ENCODE measurements at places on chromosomes 11 and 22.

- DNase-seq, result no peak
Measured at GRCh38 chr11:93604008-93604660, 57.3 kb upstream of the CEP295 start.

DNA sequence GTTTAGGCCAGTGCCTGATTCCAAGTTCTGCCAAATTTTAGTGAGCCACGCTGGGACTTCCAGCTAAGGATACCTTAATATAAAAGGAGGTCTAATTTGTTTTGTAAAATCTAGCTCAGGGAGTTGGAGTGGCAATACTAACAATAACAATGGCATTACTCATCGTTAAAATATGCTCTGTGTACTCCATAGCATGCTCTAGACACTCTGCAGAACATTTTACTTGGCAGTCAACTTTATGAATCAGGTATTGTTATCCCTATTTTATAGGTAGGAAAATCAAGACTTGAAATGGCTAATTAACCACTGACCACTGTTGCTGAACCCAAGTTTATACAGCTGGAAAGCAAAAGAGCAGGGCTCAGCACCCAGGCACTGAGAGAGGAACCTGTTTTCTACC lies 485.0 kb upstream of the KIRREL3 start:
- no peak for DNase-seq

DNA sequence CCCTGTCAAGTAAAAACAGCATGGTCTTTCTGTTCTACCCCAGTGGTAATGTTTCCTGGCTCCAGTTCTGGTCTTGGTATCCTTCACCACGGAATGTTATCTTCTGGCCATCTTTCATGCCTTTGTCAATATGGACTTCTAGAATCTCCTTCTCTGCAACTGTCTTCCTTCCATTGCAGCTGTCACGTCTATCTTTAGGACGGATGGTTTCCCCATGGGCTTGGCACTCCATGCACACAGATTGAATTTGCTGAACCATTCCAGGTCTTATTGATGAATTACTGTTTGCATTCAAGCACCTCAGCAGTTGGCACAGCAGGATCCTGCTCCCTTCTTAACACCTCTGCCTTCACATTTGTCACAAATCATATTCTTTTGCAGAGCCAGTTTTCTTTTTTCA lies 44.9 kb upstream of the SLC25A18 start:
- DNase-seq, result no peak

- no peak for DNase-seq
Measured at GRCh38 chr11:122604621-122605020, 50.9 kb upstream of the UBASH3B start.

DNA sequence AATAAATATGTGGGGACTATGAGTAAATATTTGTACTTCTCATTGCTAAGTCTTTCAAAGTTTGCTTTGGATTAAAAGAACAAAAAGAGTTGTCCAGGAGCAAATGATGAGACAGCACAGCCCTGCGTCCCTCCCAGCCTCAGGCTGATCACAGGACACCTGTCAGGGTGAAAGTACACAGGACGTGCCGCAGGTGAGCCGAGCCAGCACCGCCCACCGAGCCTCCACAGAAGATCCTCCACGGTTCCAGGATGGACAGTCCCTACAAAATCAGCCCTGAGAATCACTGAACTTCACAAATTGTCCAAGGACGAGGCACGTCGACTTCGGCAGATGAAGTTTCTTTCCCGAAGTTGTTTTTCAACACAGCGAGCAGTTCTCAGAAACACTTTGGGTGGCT lies 661.5 kb downstream of the BRD1 start:
- DNase-seq, result no peak

GRCh38 chr11:122105044-122105758 lies 10.8 kb downstream of the BLID start:
- DNase-seq, result no peak

GRCh38 chr11:125934473-125934872 lies 11.4 kb upstream of the VSIG10L2 start:
- DNase-seq, result no peak

DNA sequence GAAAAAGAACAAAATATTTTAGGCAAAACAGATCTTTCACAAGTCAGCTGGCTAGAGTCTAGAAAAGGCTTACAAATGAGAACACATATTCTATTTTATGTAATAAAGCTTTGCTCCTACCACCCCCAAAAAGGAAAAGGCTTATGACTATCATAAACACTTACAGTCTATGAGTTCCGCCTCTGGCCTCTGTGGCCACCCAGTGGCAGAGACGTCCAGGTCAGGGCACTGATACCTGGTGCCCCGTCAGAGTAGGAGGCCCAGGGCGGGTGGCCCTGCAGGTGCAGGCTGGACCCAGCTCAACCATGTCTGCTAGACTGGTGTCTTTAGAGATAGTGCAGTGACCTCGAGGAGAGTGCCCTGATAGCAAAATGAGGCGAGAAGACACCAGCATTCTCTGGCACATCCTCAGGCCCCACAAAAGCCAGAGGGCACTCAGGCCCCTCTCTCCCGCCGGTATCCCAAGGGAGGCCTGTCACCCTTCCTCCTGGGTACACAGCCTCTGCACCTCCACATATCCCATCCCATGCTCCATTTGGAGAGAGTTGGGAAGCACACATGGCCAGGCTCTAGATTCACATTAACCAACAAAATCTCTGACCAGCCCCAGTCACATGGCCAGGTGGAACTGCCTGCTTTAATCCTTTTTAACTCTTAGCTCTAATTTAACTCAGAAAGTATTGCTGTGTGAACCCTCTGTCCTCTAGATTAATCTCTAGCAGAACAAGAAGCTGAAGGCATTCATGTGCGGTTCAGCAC lies 27.3 kb upstream of the SERPIND1 start:
- DNase-seq, result no peak

- no peak for DNase-seq
Measured at GRCh38 chr22:36808721-36809344, 8.0 kb downstream of the PVALB start.

- DNase-seq, result no peak
Measured at GRCh38 chr11:58164389-58164788, 24.5 kb upstream of the OR9Q2 start.

DNA sequence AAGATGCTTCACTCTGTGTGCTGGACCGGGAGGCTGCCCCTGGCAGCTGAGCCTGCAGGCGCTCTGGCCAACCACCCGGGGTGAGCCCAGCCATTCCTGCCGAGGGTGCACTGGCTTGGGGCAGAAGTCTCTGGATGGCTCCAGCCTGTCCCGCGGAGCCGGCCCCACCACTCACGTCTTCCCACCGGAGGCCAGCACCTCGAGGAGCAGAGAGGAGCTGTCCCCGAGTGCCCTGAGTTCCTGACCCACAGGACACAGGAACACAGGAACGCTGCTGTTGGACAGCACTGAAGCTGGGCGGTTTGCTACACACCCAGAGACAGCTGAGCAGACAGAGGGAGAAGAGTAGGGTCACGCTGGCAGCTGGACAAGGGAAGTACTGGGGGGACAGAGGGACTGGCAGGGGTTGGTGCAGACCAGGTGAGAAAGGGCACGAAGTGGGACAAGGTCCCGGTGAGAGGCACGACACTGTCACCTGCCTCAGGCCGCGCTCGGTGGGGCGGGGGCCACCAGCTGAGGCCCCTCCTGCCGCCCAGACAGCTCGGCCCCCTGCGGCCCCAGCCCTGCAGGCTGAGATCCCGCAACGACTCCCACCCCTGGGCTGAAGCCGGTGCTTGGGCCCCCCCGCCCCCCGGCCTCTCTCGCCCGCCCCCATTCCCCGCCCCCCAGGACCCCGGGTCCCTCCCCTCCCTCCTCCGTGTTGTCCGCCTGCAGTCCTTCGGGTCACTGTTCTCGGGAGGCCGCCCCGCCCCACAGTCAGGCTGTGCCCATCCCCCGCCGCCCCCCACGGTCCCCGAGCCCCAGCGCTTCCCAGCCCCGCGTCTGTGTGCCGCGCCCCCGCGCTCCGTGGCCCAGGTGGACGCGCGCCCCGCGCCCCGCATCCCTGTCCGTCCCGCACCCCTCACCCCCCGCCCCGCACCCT lies 624 bp upstream of the B4GALNT4 start:
- no peak for DNase-seq

- DNase-seq, result no peak
Measured at GRCh38 chr22:37278261-37278660, 4.0 kb upstream of the CYTH4 start.

- DNase-seq, result no peak
Measured at GRCh38 chr11:48105096-48105990, 111.3 kb upstream of the OR4B1 start.

DNA sequence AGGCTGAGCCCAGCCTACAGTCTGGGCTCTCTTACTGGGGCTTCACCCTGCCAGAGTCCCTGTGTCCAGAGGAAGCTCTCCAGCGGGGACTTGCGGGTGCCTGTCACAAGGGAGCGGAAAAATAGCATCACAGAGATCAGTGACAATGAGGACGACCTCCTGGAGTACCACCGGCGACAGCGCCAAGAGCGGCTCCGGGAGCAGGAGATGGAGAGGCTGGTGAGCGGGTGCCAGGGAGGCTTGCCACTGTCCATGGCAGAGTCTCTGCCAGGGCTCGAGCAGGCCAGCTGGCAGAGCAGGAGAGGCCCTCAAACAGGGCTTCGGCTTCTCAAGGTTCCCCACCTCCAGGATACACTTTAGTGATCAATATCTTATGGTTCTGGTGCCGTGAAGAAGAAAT lies 21.0 kb downstream of the PHLDB1 start:
- DNase-seq, result no peak

GRCh38 chr11:86482692-86483091 lies 108.0 kb downstream of the CCDC81 start:
- no peak for DNase-seq

- no peak for DNase-seq
Measured at GRCh38 chr11:31974366-31975136, 116.3 kb upstream of the RCN1 start.

DNA sequence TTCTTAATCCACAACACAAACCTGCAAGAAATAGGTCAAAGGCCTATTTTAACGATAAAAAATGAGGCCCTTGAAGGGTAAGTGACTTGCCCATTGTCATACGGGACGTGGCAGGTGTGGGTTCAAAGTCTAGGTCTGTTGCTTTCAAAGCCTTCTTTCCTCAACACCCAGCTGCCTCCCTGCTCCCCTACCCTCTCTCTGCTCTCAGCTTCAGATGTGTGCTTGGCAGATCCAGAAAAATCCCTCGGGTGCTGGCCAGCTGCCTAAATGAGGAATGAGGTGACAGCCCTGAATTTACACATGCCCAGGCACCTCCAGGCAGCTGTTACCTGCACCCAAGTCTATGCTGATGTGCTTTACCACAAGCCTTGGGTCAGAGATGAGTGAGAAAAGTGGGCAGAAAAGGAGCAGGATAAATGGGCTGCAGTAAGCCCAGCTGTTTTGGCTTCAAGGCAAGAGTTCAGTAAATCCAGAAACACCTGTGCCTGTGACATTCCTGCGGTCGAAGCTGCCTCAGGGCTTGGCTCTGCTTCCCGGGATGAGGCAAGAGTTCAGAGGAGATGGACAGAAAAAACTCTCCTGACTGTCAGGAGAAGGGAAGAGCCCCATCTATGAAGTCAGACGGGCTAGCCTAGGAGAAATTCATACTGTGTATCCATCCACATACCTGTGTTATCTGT lies 49.9 kb upstream of the LDLRAD3 start:
- DNase-seq, result no peak

GRCh38 chr11:94856443-94856842 lies 88.3 kb downstream of the AMOTL1 start:
- DNase-seq, result no peak

DNA sequence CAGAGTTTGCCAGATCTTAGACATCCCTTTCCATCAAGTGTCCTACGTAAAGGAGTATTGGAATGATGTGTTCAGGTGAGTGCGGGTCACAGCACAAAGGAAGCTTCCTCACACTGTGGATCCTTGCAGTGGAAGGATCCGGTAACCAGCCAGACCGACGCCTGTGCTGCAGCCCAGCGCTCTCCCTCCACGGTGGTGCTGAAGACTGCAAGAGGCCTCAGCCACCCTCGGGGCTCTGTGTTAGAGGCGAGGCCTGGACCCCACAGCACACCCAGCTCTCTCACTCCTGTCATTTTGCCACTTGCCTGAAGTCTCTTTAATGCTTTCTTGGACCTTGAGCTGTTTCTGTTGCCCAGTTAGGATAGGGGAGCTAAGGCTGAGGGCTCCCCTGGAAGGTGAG lies 2.4 kb downstream of the TRMU start:
- DNase-seq, result no peak

DNA sequence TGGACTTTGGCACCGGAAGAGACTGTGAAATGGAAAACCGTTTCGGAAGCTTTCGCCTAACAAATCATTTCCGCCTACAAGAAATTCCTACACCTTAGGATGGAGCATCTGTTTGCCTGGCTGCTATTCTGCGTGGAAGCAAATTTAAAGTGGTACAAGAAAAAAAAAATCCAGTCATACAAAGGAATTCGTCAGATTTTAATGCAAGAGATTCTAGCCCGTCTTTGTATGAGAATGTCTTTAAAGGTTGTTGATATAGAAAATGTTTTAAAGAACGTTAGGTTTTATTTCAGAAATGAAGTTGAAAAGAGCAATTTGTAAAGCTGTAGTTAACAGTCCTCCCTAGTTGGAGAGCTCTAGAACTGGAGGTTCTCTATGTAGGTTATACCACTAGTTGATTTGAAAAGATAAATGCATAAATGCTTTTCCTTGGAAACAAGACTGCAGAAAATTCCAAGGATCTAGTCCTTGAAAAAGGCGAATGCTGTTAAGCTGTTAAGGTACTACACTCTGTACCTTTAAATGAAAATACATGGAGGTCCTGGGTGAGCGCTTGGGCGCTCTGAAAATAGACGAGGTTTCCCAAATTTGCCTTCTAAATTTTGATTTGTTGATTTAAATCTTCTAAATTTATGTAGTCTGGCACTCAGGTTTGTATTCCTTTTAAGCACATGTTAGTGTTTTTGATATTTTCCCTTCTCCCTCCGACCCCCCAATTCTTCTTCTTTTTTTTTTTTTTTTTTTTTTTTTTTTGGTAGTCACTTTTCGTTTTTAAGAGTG lies 2.4 kb downstream of the NCR3LG1 start:
- DNase-seq, result no peak

GRCh38 chr22:36790648-36791047 lies 14.7 kb upstream of the IFT27 start:
- no peak for DNase-seq

DNA sequence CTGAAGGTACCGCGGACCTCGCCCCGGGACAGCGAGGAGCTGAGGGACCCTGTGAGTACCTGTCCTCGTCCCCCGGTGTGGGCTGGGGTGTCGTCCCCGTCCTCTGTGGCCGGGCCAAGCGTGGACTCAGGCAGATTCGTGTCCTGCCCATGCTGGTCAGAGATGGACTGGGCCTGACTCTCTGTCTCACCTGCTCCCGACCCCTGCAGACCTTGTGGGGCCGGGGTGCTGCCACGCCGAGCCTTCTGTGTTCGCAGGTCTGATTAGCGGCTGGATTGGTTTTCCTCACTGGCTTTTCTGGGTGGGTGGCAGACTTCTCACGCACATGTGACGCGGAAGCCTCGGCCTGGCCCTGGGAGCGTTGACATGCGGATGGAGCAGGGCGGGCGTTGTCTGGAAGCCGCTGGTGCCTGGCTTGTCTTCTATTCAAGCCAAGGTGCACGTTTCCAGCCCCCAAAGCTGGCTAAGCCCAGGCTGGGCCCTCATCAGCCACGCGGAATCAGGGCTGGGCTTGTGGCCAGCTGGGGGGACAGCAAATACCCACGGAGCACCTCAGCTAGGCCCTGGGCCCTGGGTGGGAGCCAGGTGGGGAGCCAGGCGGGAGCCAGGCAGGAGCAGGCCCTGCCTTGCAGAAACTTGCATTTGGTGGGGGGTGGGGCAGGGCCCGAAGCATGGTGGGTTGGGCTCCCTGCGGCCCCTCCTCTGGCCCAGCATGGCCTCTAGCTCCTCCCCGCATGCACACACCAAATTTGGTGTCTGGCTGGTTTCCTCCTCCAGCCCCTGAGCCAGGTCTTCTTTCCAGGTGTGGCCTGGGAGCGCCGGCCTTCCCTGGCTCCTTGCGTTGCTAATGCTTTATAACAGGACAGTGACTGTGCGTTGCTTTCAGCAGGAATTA lies 7.0 kb downstream of the GRAMD4 start:
- DNase-seq, result no peak

All from activated CD8-positive, alpha-beta memory T cell treated with anti-CD3 and anti-CD28 coated beads for 48 hours (primary cell).